T-cell (primary cell): ENCODE measurements at places on chromosomes 1 and 21.

DNA sequence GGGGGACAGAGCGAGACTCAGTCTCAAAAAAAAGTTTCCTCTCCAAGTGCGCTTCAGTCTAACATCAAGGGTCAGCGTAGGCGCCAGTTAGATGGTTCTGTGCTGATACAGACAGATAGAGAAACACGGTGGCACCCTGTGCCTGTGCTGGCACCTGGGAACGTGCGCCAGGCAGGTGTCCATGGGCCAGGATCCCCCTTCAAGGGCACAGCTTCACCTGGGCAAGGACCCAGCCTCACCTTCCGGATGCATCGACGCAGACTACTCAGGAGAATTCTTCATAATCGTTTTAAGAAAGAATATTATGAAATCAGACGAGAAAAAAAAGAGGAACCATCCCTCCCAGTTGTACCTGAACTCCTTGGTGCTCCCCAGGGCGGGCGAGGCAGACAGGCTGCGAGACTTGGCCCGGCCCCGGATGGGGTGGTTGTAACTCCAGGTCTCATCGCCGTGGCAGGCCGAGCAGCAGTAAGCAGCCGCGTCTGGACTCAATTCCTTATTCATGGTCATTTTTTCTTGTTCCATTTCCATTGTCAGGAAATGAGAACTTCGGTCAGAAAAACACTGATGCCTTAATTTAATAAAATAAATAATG is 13.3 kb downstream of the NADK start:
- DNase-seq: no peak

DNA sequence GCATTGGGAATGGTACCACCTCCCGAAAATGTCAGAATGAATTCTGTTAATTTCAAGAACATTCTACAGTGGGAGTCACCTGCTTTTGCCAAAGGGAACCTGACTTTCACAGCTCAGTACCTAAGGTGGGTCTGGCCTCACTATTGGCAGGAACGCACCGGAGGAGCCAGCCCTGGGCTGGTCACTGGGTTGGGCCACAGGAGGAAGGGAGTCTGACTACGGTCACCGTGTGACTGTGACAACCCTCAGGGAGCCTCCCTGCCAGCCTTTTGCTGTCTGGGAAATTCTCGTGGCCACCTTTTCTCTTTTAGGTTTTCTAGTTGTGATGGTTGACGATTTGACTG is 2.2 kb downstream of the IL10RB start:
- DNase-seq: no peak

- no peak for DNase-seq
Observed at GRCh38 chr1:99365141-99365540, 100.8 kb downstream of the PLPPR4 start.

DNA sequence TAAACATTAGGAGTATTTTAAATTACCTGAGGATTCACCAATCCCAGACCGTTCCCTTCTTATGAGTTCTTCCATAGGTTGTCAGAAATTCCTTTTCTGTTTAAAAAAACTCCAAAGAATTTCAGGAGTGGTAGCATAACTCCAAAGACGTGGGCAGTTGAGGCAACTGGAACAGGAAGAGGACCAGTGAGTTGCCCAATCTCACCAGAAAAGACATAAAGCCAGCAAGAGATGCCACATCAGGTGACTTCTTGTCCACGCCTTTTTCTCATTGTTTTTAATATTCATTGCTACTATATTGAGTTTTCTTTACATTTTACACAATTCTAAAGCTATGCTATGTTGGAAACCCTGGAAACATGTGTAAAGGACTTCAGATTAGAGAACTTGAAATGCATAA is 88.1 kb upstream of the JAK1 start:
- no peak for DNase-seq

DNA sequence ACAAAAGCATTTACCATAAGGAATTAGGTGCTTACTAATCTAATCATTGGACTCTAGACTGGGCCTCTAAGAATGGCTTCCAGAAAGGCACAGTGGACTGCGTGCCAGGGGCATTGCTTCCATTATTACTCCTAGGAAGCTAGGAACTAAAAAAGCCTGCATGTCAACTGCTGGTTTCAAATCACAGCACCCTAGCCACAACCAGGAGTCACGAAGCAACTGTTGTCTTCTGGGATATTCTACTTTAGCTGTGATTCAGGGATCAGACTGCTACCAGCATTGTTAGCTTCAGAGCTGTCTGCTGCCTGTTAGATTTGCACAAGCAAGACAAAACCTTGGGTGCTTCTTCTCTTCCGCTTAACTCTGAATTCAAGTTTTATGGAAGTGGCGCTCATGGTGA is 38.3 kb downstream of the DNM3 start:
- DNase-seq: no peak

DNA sequence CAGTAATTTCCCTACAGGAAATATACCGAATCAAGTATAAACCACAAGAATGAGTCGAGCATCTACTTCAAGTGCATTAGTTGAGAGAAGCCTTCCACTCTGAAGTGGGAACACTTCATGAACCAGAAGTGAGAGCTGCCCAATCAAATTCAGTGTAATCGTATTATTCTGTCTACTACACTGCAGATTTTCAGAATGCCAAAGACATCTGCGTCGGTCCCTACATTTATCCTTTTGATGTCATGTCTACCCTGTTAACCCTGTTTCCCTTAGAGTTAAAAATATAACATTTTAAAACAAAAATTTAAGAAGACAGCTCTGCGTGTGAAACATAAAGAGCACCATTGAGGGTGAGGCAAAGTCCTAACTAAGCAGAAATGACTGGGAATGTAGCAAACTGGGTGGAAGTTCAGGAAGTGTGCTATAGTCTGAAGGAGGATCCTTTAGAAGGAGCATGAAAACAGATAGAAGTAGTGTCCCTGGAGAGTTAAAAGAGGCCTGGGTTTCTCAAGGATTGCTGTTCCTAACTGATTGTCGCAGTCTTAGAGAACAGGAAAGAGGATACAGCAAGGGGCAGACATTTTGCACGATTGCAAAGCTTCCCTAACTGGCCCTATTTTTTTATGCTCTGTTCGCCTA is 291.2 kb downstream of the PTPRC start:
- no peak for DNase-seq

DNA sequence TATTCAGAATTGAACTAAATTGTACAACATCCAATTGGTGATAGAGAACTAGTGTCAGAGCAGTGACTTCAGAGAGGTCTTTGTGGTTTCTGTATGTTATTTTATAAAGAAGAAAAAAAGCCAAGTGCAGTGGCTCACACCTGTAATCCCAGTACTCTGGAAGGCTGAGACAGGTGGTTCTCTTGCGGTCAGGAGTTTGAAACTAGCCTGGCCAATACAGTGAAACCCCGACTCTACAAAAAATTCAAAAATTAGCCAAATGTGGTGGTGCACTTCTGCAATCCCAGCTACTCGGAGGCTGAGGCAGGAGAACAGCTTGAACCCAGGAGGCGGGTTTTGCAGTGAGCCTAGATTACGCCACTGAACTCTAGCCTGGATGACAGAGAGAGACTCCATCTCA is 90.7 kb downstream of the ASH1L start:
- DNase-seq: no peak

DNA sequence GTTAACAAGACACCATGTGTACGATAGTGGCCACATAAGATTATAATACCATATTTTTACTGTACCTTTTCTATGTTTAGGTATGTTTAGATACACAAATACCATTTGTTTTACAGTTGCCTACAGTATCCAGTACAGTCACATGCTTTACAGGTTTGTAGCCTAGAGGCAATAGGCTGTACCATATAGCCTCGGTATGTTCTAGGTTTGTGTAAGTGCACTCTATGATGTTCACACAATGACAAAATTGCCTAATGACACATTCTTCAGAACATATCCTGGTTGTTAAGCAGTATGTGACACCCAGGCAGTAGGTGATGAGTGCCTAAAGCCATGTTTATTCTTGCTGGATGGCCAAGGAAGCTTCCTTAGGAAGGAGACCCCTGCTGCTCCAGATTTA is 111.8 kb downstream of the PAPPA2 start:
- DNase-seq: no peak
